ENCODE measurements at places on chromosomes 13 and 19.
A peak's percentile ranks its signal among the peaks of the same experiment; 100 is the strongest.

DNA sequence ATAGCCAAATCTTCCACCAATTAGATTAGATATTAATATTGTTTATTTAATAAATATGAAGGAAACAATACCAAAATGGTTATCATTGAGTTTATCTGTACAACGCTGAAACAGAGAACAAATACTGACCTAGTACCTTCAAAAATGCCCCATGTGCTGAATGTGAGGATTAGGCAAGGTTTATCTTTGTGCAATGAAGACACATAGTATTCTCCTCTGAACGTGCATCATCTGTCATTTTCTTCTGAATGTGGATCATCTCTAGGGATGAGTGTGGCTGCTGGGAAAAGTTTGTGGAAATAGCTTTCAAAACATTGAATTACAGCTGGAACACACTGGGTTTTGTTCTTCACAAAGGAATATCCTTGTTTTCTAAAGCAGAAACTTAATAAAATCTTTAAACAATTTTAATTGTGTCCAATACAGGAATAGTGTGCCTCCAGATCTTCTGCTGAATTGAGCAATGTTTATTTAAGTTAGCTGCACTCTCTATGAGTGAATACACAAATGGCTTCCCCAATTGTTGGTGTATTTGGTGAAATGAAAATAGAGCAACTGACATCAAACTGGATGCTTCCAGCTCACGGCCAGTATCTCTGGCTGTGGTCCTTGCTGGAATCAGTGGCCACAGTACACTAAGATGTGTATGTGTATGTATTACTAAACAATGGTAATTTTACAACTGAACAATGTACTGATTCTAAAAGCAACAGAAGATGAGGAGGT is 6.7 kb downstream of the COL4A1 start:
- no peak for DNase-seq

- DNase-seq, result no peak
Measured at GRCh38 chr19:46606019-46606418, 4.9 kb downstream of the CALM3 start.

DNA sequence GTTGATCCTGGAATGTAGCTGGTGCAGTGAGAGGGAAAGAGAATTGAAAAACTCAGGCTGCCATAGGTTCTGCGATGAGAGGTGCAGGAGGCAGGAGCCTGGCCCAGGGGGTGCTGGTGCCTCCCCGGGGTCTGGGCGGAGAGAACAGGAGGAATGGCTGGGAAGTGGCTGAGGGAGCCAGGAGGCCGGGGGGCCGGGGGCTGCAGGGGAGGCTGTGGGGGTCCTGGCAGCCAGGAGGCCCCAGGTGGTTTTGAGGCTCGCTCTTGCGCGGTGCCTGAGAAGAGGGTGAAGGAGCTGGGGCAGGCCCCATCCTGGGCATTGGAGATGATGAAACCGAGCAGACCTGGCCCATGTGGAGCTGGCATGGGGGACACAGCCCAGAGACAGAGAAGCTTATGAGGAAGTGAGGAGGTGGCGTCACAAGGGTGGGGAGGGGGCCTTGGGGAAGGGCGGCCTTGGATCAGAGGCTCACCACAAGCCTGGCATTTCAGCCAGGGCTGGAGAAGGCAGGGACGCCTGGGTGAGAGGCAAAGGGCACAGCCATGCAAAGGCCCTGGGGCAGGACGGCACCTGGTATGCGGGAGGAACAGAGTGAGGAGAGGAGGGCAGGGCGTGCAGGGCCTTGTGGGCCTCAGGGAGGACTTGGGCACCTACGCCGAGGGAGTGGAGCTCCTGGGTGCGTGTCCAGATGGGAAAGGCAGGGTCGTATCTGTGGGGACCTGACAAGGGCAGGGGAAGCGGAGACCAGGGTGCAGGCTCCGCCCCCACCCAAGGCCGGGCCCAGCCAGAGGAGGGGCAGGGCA is 1.3 kb upstream of the TEKTIP1 start:
- no peak for DNase-seq

DNA sequence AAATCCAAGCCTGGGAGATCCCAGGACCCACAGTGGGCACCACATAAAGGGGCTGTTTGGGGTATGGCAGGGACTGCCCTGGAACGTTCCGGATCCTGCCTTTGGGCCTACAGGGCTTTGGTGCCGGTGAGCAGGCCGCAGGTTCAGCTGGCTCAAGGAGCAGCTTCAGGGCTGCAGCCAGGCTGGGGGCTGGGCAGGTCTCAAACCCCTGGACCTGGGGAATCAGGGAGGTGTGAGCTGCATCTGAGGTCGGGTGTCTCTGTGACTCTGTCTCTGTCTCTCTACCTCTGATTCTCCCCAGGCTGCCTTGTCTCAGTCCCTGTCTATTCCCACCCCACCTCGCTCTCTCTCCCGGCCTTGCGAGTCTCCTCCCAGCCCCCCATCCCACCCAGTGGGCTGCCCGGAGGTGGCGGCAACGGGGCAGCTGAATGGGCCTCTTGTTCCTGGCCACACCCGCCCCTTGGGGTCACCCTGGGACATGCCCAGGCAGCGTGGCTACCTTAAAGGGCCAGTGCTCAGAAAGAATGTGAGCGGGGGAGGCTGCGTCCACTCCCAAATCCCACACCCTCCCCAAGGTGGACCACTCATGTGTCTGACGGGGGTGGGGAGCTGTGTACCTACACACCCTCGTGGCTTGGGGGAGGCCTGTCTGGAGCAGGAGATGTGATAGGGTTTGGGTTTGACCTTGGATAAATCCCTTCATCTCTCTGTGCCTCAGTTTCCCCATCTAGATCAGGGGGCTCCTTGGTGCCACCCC is 31.1 kb downstream of the NFIC start:
- DNase-seq, result peak; percentile 44

Data from AG08395 (cell line).